ENCODE measurements at places on chromosomes 3 and 15.

DNA sequence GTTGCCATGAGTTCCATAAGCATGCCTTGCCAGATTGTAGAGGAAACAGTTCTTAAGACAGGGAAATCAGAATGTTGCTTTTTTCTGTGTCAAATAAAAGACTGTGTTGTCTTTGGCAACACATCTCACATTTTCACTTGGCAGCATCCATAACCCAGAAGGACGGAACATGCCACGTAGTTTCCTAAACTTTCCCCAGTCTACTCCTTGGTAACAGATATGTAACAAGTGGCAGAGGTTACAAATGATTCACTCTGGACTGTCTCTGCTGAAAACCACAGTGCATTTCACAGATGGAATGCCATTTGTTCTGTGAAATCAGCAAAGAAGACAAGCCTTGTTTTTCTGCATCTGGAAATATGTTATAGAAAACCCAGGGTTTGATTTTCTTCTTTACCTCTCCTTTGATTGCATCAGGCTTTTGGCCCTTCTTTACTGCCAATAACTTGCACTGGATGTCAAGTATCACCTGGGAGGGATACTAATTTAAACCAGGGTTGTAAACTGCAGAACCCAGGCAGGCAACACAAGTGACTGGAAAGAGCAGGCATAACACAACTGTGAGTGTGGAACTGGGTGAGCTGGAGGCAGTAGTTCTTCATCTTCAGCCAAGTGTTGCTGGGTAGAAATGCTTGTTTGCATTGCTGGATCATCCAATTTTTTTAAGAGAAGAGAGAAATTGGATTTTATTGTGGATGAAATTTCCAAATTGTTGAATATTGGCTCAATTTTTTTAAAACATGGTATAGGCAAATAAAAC is 124.4 kb upstream of the FOXB1 start:
- no peak for DNase-seq

DNA sequence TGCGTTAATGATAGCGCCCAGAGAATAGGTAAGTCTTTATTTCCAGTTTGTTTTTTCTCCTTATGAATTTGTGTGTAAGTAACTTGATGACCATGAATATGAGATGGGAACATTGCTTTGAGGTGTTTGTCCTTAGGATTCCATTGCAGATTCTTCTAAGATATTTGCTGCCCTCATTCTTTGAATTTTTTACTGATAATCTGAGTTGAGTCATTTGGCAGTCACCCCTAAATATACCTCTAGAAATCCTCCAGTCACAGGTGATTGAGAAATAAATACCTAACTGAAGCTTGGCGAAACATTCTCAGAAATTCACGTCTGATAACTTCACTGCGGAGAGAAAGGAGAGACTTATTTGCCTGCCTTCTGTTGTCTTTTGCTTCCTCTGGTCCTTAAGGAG is 345.5 kb downstream of the SQOR start:
- no peak for DNase-seq

- peak; percentile 46 for DNase-seq
Observed at GRCh38 chr15:45630917-45631691, 3.7 kb upstream of the SQOR start.

- no peak for DNase-seq
Observed at GRCh38 chr3:123124971-123125370, 58.1 kb downstream of the PDIA5 start.

DNA sequence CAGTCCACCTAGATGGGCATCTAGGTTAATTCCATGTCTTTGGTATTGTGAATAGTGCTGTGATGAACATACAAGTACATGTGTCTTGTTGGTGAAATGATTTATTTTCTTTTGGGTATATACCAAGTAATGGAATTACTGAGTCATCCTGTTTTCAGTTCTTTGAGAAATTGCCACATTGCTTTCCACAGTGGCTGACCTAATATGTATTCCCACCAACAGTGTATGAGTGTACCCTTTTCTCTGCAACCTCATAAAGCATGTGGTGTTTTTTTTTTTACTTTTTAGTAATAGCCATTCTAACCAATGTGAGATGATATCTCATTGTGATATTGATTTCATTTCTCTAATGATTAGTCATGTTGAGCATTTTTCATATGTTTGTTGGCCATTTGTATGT is 86.0 kb upstream of the NDN start:
- no peak for DNase-seq

DNA sequence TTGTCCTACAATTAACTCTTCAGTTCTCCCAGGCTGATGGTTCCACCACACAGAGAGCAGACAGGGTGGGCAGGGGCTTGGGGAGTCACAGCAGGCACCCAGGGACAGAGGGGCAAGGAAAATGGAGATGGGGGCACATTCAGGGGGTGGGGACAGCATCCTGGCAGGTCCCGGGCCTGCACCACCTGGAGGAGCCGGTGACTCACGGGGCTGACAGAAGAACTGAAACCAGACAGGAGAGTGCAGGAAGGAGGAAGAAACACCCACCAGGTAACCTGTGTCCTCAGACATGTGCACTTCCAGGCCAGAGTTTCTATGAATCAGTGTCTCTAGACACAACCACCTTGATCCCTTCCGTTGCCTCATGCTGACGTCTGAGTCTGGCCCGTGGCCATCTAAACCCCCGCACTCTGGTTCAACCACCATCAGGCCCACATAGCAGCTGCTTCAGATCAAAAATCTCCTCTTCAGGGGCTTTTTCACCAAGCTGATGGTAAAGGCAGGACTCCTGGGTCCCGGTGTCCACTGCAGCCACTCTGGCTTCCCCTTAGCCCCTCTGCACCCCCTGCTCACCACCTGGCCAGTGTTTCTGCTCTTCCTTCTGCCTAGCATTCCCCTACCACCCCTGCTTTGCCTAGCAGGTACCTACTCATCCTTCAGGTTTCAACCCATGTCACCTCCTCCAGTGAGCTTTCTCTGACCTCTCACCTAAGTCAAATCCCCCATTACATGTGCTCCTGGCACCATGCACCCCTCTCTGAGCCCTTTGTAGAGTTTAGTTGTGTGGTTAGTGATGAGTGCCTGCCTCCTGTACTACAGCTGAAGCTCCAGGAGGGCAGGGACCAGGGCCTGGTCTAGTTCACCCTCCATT is 16.5 kb upstream of the CYP11A1 start:
- DNase-seq: no peak

DNA sequence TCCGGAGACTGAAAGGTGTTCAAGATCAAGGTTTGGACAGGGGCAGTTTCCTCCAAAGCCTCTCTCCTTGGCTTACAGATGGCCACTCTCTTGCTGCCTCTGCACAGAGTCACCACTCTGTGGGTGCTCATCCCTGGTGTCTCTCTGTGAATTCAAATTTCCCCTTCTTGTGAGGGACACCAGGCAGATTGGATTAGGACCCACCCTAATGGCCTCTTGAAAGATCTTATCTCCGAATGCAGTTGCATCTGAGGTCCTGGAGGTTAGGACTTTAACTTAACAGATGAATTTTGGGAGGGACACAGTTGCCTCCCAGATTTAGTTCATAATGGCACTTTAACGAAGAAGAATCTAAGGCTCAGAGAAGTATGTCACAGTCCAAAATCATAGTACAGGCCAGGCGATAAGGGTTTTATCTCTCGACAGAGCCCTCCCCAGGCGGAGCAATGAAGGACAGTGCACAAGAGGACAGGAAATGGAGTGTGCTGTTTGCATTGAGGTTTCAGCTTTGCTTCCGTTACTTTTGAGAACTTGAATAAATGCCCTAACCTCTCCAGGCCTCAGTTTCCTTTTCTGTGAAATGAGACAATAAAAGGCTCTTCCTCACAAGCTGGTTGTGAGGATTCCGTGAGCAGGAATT is 38.9 kb upstream of the KIF23 start:
- no peak for DNase-seq

DNA sequence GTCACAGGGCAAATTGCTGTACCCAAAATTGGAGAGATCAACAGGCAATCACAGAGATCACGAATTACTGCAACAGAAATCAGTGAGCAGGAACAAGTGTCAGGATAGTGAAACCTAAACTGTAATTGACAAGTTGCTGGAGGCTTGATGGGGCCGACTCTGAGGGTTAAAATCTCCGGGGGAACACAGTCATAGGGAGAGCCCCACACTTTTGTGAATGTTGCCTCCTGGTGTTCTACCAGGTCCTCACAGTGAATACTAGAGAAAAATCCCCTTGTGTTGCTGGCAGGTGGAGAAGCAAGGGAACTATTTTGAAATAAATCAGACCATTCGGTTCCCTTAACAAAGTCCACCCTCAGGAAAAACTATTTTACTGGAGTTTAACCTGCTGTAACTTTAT is 697.5 kb upstream of the CBLB start:
- no peak for DNase-seq

DNA sequence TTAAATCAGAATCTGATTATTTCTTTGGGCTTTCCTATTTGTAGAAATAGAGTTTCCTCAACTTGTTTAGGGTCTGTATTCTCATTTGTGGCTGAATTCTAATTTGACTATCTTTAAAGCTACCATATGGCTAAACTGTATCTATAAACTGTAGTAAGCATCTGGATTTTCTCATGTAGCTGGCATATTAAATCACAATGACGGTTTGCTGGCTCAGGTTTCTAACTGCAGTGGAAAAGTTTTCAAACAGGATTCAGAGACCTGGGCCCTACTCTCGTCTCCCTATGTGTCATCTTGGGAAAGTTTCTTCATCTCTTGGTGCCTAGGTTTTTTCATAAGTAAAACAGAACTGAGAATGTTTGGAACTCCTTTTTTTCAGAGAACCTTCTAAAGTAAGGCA is 68.3 kb downstream of the GALK2 start:
- DNase-seq: no peak

GRCh38 chr3:66437341-66437929 is 63.4 kb downstream of the LRIG1 start:
- DNase-seq: no peak

DNA sequence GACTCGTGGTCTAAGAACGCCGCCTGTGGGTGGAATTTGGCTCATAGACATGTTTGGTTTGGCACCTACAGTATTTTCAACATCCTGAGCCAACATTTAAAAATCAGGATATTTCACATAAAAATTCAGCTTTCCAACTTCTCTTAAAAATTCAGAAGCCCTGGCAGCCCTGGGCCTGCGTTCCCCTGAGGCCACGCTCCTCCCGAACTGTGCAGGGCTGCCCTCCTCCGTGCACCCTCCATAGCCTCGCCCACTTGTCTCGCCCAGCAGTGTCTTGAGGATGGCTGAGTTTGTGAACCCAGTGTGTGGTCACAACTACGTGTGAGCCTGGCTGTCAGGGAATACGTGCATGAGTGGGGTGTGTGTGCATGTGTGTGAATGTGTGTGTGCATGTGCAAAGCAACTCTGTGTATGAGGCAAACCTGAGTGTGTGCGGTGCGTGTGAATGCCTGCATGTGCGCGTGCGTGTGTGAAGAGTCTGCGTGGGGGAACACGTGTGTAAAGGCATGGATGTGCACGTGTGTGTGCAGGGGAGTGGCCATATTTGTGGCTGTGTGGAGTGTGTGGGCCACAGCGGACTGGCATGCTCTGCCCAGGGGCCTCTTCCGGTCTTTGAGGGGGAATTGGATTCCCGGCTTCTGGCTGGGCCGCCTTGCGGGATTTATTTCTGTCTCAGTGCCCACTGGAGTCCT is 30.9 kb downstream of the PTH1R start:
- no peak for DNase-seq

DNA sequence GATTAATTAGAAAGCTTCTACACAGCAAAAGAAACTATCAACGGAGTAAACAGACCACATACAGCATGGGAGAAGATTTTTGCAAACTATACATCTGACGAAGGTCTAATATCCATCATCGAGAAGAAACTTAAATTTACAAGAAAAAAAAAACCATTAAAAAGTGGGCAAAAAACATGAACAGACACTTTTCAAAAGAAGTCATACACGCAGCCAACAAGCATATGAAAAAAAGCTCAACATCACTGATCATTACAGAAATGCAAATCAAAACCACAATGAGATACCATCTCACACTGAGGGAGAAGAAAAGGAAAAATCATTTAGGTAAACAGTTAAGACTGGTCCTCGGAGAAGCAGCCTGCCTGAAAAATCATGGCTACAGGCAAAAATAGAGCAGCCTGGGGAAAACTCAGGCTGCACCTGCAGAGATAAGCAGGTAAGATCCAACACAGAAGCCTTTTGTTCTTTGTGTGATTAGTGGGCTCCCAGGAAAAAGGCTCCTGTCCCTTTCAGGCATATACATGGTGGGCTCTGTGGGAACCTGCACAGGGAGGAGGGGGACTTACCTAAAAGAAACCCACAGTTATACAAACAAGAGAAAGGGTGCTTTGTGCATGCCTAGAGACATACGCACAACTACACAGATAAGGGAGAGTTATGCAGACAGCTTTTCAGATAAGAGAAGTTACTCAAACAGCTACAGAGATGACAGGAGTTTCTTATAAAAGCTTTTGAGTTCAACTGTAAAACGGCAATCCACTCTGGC is 49.3 kb downstream of the C3orf70 start:
- no peak for DNase-seq

DNA sequence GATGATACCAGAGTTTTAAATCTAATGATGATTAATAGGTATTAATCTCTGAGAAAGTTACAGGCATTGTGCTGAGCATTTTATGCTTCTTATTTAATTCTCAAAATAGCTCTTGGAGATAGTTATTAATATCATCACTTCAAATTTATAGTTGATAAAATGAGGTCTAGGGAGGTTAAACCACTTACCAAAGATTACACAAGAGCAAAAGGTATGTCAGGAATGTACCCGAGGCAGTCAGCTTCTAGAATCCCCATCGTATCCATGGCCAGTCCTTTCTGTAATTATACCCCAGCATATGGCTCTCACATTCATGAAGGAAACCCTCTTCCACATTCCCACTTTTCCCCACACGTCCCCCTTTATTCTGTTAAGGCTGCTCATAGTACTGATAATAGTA is 421.3 kb downstream of the PYDC2 start:
- no peak for DNase-seq

GRCh38 chr3:154872074-154872473 is 208.0 kb upstream of the MME start:
- no peak for DNase-seq
